Suppressor macrophage (primary cell): ENCODE measurements at places on chromosomes 1 and 21.
A peak's percentile ranks its signal among the peaks of the same experiment; 100 is the strongest.

DNA sequence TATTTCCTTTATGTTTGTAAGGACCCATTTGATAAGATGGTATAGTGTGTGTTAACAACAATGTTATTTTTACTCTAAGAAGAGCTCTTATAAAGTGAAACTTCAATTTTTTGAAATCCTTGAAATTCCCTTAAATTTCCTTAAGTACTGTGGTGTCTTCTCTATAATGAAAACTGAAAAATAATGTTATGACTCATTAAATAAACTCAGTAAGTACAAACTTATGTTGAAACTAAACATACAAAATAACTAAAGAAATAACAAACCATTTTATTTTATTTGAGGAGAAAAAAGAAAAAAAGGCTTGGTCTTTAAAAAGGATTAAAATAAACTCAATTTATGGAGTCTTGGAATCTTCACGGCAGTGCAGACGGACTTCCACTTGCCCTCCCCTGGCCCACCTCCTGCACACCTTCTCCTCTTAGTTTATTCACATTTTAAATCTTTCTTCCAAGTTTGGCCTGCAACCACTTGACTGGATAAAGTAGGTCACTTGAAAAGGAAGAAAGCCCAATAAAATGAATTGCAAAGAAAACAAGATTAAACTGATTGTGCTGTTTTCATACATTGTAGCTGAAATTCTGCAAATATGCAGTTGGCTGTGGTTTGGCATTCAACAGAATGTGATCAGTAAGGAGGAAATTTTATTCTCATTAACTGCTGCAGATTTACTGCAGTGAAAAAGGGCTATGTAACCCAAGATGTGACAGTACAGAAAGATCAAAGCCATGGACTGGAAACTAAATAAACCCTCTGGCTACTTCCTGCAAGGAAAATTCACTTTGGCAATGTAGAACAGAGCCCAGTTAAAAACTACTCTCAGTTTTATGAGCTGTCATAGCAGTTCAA is 48.5 kb upstream of the SCYL3 start:
- DNase-seq: no peak

DNA sequence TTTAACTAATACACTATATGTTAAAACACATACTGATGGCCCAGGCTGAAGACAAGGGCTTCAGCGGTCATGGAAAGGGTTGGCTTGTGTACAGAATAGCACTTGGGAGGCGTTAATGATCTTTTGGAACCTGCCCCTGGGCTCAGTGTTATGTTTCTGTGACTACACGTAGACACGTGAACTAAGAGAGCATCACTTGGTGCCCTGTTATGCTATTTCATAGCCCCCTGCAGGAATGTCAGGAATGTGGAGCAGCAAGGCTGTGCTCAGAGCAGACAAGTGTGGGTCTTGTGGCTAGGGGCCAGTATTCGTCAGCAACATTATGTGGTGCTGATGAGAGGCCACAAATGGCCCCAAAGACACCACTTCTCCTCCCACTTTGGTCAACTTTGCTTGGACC is 132.4 kb downstream of the MAP3K21 start:
- DNase-seq: no peak

GRCh38 chr1:182602935-182603645 is 1.1 kb downstream of the RGS16 start:
- DNase-seq: no peak

DNA sequence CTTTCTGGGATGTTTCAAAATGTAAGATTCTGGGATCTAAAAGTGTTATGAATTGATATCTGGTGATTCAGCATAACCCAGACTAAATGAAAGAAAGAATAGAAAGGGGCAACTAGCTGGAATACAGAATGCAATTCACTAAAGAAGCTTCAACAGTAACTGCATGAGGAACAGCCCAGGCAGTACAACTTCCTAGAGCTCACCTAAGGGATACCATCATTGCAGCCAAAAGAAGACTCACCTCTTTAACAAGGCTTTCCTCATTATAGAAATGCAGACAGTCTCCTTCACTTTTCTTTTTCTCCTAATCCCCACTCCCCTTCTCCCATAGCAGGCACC is 6.3 kb downstream of the RGS5 start:
- no peak for DNase-seq

- peak; percentile 70 for DNase-seq
Observed at GRCh38 chr1:238252033-238252802, 361.5 kb upstream of the ZP4 start.

- DNase-seq: no peak
Observed at GRCh38 chr1:90728502-90729287, 11.6 kb upstream of the BARHL2 start.

DNA sequence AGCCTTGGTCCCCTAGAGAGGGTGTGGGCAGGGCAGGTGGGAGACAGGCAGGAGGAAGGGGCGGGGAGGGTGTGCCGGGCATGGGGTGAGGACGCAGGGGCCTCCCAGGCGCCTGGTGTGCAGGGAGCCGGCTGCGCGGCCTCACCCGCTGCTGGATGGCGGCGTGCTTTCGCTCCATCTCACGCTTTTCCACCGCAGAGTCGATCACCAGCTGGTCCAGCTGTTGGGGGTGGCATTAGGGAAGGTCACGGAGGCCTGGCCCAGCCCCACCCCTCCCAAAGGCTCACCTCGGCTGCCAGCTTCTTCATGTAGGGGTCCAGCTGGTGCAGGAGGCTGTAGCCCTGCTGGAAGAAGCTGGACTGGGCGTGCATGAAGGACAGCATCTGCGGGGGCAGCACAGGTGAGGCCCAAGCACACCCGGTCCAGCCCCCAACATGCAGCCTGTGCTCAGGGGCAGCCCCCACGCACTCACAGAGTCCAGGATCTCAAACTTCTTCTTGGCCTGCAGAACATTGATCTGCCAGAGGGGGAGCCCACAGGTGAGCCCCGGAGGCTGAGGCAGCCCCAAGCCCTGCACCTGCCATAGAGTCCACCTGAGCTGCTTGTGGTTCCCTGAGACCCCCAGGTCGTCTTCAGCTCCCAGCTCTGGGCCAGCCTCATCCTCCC is 7.9 kb downstream of the ACAP3 start:
- DNase-seq: no peak

DNA sequence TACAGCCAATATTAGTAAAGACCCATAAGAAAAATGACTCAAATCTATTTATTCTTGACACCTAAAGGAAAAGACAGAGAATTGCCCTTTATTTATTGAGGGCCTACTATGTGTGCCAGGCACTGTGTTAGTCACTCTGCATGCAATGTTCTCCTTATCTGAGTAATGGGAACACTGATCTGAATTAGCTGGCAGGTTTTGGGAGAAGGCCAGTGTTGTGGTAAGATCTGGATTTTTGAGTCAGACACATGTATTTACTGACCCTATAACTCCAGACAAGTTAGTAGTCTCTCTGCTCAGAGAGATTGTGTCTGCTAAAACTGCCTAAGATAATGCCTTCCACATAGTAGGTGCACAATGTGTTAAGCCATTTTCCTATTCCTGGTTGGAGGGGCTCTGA is 17.3 kb downstream of the LCE4A start:
- DNase-seq: no peak

- no peak for DNase-seq
Observed at GRCh38 chr1:25161981-25162380, 70.3 kb downstream of the SYF2 start.

- no peak for DNase-seq
Observed at GRCh38 chr1:44819196-44819607, 10.9 kb downstream of the BTBD19 start.

- DNase-seq: peak; percentile 48
Observed at GRCh38 chr1:88892357-88892877, 1.1 kb upstream of the GTF2B start.

DNA sequence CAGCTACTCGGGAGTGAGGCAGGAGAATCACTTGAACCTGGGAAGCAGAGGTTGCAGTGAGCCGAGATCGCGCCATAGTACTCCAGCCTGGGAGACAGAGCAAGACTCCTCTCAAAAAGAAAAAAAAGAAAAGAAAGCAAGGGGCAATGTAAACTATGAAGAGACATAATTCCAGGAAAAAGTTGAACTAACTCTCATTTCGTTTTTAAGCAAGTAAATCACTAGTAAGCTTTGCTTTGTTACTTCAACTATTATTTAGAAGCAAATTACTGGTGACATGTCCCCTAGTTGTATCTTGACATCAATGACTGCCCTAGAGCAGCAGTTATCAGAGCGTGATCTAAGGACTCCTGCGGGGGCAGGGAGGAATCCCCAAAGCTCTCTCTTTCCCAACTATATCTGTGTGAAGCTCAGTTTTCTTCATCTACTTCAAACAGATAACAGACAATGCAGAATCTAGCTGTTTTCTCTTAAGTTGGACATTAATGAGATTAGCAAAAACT is 18.7 kb downstream of the CLSTN1 start:
- no peak for DNase-seq
